ENCODE measurements at places on chromosomes 2 and 18.

GRCh38 chr2:26617588-26618083 is 23.5 kb downstream of the CIB4 start:
- DNase-seq, result no peak

DNA sequence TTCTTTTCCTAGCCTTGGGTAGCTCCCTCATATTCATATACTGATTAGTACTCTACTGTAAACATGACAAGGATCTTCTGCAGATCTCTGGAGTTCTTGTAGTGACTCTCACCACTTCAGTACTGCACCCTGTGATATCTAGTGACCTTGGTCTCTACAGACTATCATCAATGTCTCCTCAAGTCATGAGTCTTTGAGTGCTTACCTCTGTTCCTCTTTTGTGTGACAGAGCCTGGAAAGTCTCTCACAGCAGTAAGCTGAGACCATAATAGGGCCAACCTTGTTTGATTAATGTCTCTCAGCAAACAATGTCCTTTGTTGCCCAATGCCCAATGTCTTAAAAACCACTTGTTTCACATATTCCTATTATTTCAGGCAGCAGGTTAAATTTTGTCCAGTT is 34.2 kb upstream of the BAZ2B start:
- DNase-seq, result no peak

GRCh38 chr2:101149241-101150192 is 1.7 kb downstream of the TBC1D8 start:
- DNase-seq, result no peak

DNA sequence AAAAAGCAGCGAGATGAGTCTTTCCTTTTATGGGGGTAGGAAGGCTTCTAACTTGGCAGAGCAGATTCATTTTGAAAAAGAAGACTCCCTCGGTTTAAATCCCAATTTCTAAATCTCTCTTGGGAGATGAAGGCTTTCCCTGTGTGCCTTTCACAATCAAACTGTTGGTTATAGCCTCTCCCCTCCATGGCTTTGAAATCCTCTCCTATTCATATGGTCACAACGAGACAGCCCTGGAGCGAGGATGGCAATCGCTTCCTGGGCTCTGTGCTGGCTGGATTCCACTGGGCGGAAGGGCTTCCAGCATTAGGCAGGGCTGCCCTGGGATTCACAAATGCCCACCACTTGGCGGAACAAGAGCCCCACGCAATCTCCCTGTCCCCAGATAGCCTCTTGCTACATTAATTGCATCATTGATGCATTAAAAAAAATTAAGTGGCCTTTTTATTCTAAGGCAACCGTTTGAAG is 1.6 kb downstream of the CAVIN2 start:
- DNase-seq, result no peak

GRCh38 chr18:24362757-24363156 is 34.9 kb downstream of the OSBPL1A start:
- DNase-seq, result no peak

DNA sequence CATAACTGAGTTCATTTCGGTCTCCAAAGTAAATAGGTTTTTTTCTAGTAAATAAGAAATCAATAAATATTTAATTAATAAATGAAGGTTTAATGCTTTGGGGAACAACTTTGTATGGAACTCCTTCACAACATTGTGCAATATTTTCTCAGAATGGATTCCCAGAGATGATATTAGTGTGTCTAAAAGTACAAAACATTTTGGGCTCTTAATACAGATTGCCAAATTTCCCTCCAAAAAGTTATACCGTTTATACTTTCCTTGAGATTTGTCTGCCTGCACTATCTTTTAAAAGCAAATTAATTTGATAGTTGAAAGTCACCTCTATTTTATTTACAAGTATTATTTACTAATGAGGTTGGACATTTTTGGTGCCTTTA is 151.8 kb downstream of the FAM161A start:
- no peak for DNase-seq

- no peak for DNase-seq
Observed at GRCh38 chr2:209787416-209787815, 15.8 kb downstream of the UNC80 start.

GRCh38 chr2:37738266-37738885 is 66.9 kb upstream of the CDC42EP3 start:
- DNase-seq, result no peak
